Amniotic stem cell (primary cell): ENCODE measurements at places on chromosomes 16 and 17.

GRCh38 chr16:60484901-60485300 lies 1551.3 kb downstream of the CDH8 start:
- no peak for DNase-seq

DNA sequence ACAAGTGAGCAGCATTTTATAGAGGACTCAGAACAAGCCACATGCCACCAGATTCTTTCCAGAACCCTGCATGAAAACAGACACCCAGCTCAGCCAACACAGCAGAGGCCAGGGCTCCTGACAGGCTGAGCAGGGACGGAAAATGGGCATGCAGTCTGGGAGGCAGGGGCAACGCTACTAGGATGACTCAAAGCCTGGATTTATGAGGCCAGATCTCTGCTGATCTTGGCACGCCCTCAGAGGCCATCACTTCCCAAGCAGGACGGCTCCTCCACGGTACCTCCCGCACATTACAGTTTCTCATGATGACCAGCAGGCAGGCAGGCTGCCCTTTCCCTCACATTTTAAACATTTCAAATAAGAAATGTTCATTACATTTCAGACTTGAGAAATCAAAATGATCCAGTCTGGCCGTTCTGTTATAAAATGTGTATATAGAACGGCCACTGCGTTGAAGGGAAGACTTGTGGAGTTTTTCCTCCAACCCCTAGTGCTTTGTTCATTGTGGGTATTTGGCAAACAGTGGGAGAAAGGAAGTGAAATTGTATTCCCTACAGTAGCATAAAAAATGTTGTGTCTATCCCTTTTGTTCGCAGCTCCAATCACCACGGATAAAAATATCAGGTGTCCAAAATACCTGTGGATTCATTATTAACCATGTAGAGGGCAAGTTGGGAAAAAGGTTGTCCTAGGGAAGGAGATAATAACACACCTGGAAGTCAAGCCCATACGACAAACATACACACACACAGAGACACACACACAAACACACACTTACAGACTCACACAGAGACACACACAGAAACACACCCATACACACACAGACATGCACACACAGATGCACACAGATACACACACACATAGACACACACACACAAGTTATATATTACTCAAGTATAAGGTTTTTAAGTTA lies 64.8 kb upstream of the ADAMTS18 start:
- DNase-seq, result no peak

DNA sequence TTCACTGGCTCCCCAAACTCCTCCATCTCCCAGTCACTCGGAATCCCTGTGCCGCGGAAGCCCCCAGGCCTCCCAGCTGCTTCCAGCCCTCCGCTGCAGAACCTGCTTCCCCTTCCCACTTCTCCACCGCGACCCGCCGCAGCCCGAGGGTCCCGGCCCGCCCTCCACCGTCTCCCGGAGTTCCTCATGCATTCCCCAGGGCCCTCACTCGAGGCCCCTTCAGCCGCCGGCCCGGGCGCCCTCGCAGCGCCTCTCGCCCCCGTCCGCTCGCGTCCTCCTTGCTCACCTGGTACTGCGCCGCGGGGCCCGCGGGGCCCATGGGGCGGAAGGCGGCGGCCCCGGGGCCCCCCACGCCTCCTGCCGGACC lies 329 bp downstream of the SMARCD2 start:
- no peak for DNase-seq

GRCh38 chr17:75087558-75088453 lies at the start of gene SLC16A5:
Gene SLC16A5, plus strand, starts transcription at chr17:75087954. Its CDS starts 5,683 bp downstream, at chr17:75093637.
- DNase-seq, result peak; percentile 43

DNA sequence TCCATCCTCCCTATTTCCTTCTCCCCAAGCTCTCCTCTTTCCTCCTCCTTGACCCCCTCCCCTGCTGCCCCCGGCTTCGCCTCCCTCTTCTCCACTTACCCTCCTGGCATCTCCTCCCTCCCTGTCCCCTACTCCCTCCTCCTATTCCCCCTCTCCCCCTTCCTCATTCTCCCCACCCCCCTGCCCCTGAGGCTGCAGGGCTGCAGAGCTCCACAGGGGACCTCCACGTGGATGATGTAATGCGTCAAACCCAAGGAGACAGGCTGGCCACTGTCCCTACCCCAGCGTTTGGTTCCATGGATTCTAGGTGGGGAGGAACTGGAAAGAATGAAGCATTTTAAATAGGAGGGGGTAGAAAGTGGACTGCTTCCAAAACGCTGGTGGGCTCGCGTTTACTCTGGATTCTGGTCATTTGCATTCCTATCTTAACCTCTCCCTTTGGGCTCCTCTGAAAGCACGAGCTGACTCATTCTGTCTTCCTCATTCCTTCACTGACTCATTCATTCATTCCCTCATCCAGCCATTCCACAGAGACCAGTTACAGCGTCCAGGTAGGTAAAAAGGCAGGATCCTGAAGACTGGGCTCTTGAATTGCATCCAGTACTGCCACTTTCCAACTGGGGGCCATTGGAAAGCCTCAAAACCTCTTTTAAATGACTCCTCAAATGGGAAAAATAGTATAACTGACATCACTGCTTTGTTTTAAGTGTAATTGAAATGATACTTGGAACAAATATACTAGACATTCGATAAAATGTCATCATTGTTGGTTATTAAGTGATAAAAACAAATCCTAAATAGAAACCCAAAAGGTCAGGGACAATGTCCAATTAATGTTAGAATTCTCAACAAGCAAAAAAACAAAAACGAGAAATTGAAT lies 943 bp upstream of the COTL1 start:
- peak; percentile 88 for DNase-seq

DNA sequence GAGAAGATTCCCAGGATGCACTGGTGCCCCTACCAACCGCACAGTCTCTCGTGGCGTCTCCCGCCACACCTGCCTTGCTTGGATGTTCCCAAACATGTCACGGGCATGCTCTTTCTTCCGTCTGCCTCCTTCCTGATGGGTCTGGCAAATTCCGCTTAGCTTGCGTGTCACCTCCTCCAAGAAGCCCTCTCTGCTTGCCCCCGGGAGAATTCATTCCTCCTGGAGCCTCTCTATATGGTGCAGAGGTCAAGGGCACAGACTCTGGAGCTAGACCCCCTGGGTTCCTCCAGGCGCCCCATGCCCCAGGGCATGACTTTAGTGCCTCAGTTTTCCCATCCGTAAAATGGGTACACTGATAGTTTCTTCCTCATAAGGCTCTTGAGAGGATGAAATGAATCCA lies 21.1 kb downstream of the LITAF start:
- no peak for DNase-seq

- DNase-seq, result no peak
Observed at GRCh38 chr17:73801455-73802100, 157.3 kb upstream of the SDK2 start.

- DNase-seq, result peak; percentile 76
Observed at GRCh38 chr16:80993307-80993706, 13.4 kb downstream of the CMC2 start.

GRCh38 chr16:22638393-22639206 lies 127.9 kb downstream of the NPIPB5 start:
- DNase-seq, result no peak

DNA sequence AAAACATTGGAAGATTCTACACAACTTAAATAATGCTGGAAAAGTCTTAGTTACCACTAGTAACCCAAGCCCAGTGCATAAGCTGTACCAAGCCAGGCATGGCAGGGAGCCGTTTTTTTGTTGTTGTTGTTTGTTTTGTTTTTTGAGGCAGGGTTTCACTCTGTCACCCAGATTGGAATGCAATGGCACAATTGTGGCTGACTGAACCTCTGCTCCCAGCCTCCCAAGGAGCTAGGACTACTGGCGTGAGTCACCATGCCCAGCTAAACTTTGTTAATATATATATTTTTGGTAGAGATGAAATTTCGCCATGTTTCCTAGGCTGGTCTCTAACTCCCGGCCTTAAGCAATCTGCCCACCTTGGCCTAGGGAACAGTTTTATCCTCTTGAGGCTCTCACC lies 564 bp upstream of the TMIGD1 start:
- DNase-seq, result no peak

DNA sequence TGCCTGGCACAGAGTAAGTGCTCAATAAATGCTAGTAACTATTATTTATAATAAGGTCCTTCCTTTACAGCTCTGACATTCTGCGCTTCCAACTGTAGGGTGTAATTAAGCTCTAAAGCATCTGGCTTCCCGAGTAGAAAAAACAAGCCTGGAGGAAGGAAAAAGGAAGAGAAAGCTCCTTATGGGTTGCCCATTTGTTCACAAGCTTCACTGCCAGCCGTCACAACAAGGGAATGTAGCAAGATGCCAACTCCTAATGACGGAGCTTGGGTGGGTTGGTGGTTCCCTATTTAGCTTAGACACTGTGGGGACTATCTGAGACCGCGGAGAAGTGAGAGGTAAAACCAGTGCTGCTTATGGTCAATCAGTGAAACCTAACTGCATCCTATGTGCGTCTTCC lies 7.3 kb upstream of the RPRML start:
- DNase-seq, result no peak

- DNase-seq, result no peak
Observed at GRCh38 chr16:88202207-88202745, 180.5 kb upstream of the ZNF469 start.

- no peak for DNase-seq
Observed at GRCh38 chr17:80316431-80316830, 55.8 kb downstream of the RNF213 start.
